ENCODE measurements at places on chromosomes 11 and 22. TPM values are rescaled to one million over a fixed set of nuclear protein-coding genes. Genes with fewer than 3 reads are reported as not detected.

DNA sequence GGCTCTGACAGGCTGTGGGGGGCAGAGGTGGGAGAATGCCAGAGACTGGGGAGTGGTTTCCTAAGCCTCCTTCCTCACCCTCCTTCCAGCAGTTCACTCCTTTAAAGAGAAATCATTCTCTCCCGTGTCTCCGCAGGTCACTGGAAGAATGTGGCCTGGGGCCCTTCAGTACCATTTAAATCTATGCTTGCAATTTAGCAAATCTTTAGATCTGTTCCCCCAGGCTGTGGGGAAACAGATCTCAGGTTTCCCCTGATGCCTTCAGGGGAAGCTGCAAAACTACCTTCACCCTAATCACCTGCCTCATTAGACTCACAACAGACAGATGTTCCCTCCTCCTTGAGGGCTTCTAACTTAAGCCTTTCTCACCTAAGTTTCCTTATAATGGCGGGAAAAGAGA, 55.3 kb downstream of the KIRREL3 start:
- H3K4me1 ChIP-seq = no peaks in the 10 kb centered on the region
- no peaks in the 10 kb centered on the region for H3K36me3 ChIP-seq
- no peak overlapping the region for H3K27ac ChIP-seq
- H3K4me3 ChIP-seq = no peak overlapping the region
- no peaks in the 10 kb centered on the region for H3K27me3 ChIP-seq

GRCh38 chr11:71396548-71397123, 51.6 kb downstream of the DHCR7 start:
- H3K4me3 ChIP-seq = no peak overlapping the region
- H3K27ac ChIP-seq = no peak overlapping the region
- no peaks in the 10 kb centered on the region for H3K4me1 ChIP-seq
- H3K27me3 ChIP-seq = no peaks in the 10 kb centered on the region

DNA sequence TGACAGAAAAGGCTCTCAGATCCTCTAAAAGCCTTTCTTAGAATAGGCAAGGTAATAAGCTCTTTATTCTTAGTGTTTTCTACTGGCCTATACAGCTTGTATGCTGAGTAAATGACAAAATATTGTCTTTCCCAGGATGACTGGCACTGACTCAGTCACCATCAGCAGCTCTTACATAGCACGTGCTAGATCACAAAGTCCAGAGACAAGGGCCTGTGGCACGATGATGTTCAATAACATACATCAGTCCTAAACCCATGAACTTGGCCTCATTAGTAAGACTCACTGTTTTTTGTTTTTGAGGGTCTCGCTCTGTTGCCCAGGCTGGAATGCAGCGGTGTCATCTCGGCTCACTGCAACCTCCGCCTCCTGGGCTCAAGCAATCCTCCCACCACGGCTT, 42.7 kb downstream of the CELF1 start:
- peaks cover 5% of the 10 kb centered on the region for H3K36me3 ChIP-seq
- no peak overlapping the region for H3K4me3 ChIP-seq
- no peaks in the 10 kb centered on the region for H3K27me3 ChIP-seq
- peak overlapping the region; percentile 5 for H3K27ac ChIP-seq

DNA sequence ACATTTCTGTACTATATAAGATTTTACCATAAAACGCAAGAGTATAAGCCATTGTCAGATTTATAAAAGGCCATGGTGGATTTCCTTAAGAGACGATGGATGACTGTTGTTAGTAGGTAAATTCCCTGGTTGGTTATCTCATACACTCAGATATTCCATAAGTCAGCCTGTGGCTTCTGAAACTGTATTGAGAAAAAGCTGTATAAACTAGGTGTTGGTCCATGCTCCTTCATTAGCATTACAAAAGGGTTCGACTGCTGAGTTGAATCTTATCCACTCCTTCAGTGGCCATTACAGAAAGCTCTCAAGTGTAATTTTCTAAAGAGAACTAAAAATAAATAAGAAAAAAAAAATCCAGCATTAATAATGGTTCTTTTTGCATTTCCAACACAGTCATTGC, 5.3 kb downstream of the GRAP2 start:
- H3K36me3 ChIP-seq = no peaks in the 10 kb centered on the region
- H3K4me1 ChIP-seq = peaks cover 59% of the 10 kb centered on the region
- peak; percentile 26 for DNase-seq
- H3K4me3 ChIP-seq = peak overlapping the region; percentile 98
- H3K27ac ChIP-seq = peak overlapping the region; percentile 83

- no peaks in the 10 kb centered on the region for H3K27me3 ChIP-seq
- no peak overlapping the region for H3K4me3 ChIP-seq
- no peaks in the 10 kb centered on the region for H3K36me3 ChIP-seq
- H3K27ac ChIP-seq = no peak overlapping the region
- no peak for DNase-seq
These were observed 33.1 kb upstream of the TP53I11 start for GRCh38 chr11:44983786-44984185.

CRYAB gene
- total RNA-seq = not detected

DNA sequence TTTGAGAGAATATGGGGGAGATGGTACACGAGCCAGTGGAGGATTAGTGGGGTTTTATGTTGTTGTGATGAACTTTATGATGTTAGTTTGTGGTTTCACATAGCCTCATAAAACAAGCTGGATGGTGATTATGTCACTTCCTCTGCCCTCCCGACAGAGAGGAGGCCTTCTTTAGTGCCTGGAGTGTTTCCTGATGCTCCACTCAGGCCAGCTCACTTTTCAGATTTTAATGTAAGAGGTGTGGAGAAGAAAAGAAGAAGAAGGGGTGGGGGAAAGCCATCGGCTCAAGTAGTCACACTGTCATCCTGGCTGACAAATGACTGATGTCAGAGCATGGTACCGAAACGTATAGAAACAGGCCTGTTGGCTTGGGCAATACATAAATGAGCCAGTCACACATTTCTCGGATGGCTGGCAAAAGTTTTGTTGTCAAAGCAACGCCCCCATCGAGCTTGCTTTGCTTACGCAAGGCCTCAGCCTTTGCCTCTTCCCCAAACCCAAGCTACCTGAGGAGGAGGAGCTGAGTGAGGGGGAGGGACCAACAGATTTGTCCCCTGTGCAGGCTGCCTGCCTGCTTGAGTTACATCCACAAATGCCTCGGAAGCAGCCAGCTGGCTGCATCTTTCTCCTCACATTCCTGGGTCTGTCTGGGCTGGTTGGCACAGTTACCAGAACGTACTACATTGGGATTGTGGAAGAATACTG, at the start of gene HEPHL1:
Gene HEPHL1, plus strand, starts transcription at position 578 of the 705 bp plus-strand sequence. Its CDS starts 15 bp downstream, at position 593.
- H3K27me3 ChIP-seq = no peaks in the 10 kb centered on the region
- no peak within 1 kb of the TSS for H3K27ac ChIP-seq
- no peak for DNase-seq
- H3K4me1 ChIP-seq = no peaks in the 10 kb centered on the region
- no peaks in the 10 kb centered on the region for H3K36me3 ChIP-seq
- H3K4me3 ChIP-seq = no peak within 1 kb of the TSS

NDUFS3 gene
- 70.6 TPM for total RNA-seq

GRCh38 chr11:67099831-67100324, 19.2 kb upstream of the KDM2A start:
- no peaks in the 10 kb centered on the region for H3K27me3 ChIP-seq
- H3K4me1 ChIP-seq = no peaks in the 10 kb centered on the region
- no peaks in the 10 kb centered on the region for H3K36me3 ChIP-seq
- no peak for DNase-seq

MUC2 gene
- total RNA-seq = not detected

GRCh38 chr22:20853236-20853660, 5.4 kb downstream of the PI4KA start:
- no peak for DNase-seq

DNA sequence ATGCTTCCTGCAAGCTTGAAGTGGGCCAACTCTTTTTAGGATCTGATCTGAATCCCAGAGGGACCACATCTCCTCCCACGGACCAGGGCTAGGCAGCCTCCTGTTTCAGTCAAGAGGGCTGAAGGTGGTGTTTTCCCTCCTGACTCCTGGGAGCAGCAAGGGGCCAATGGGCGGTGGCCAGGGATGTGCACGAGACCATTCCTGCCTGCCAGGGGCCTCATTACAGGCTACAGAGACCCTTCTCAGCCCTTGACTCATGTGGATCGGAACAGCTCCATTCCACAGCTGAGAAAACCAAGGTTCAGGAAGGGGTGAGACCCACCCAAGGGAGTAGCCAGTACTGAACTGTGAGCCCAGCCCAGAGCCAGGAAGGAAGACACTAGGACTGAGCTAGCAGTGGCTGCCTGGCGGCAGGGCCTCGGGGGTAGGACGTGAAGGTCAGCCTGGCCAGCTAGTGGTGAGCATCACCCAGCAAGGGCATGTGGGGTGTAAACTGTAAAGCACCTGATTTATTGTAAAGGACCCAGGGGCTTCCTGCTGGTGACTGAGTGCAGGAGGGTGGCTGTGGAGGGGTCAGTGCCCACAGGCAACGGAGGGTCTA, 3.4 kb upstream of the P2RY6 start:
- H3K4me3 ChIP-seq = no peak overlapping the region
- no peaks in the 10 kb centered on the region for H3K36me3 ChIP-seq
- no peak for DNase-seq
- H3K4me1 ChIP-seq = no peaks in the 10 kb centered on the region

GRCh38 chr22:47623066-47623762, 860.8 kb downstream of the TBC1D22A start:
- no peak for DNase-seq
- no peaks in the 10 kb centered on the region for H3K36me3 ChIP-seq
- H3K27ac ChIP-seq = no peak overlapping the region
- no peaks in the 10 kb centered on the region for H3K27me3 ChIP-seq

- H3K4me1 ChIP-seq = no peaks in the 10 kb centered on the region
- H3K36me3 ChIP-seq = peaks cover 4% of the 10 kb centered on the region
- no peaks in the 10 kb centered on the region for H3K27me3 ChIP-seq
- DNase-seq = no peak
These were observed 34.5 kb downstream of the KIAA0930 start for GRCh38 chr22:45206233-45206632.

DNA sequence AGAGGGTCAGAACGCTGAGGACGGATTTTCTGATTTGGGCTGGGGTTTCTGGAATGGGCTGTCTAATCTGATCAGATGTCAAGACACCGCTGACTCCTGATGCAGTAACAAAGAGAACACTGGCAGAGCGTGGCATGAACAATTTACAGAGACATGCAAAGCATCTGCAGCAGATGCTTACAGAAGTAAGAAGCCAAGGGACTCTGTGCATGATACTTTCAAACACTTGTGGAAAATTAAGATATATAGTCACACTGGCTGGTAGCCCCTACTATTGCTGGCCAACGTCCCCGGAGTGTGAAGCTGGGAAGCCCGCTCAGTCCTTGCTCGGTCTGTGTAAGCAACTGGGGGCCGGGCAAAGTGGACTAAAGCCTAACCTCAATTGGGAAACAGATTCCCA, 903.7 kb downstream of the BRD1 start:
- H3K27ac ChIP-seq = no peak overlapping the region
- DNase-seq = no peak
- no peaks in the 10 kb centered on the region for H3K36me3 ChIP-seq
- no peaks in the 10 kb centered on the region for H3K27me3 ChIP-seq
- H3K4me1 ChIP-seq = no peaks in the 10 kb centered on the region

RIMBP3B gene
- total RNA-seq = not detected

C22orf31 gene
- total RNA-seq = not detected

DDTL gene
- total RNA-seq = 4.4 TPM

DNA sequence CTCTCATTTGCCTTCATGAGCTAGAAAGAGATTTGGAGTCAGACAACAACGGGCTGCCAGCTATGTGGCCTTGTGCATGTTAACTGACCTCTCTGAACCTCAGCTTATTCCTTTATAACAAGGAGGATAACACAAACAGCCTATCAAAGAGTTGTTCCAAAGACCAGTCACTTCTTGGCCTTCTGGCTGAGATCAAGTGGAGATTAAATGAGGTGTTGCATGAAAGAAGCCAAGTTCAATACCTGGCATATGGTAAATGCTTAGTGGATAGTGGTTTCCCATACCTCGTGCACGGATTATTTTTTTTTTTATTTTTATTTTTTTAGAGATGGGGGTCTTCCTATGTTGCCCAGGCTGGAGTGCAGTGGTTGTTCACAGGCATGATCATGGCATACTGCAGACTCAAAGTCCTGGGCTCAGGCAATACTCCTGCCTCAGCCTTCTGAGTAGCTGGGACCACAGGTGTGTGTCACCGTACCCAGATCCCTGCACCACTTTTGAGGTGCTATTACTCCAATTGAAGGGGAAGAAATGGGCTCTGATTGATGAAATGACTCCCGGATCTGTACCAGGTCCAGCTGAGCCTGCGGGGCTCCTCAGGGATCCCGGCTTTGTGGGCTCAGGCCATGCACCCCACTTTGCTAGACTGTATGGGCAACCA, 4.9 kb downstream of the LGALS1 start:
- no peak overlapping the region for H3K4me3 ChIP-seq
- no peak for DNase-seq
- no peaks in the 10 kb centered on the region for H3K27me3 ChIP-seq

GRCh38 chr11:94876222-94876621, 97.1 kb downstream of the CWC15 start:
- no peak overlapping the region for H3K27ac ChIP-seq
- no peak overlapping the region for H3K4me3 ChIP-seq
- H3K36me3 ChIP-seq = no peaks in the 10 kb centered on the region
- no peaks in the 10 kb centered on the region for H3K4me1 ChIP-seq
- DNase-seq = no peak
- no peaks in the 10 kb centered on the region for H3K27me3 ChIP-seq

SLC25A18 gene
- not detected for total RNA-seq

- H3K4me1 ChIP-seq = no peaks in the 10 kb centered on the region
- peaks cover 4% of the 10 kb centered on the region for H3K27me3 ChIP-seq
- H3K4me3 ChIP-seq = no peak overlapping the region
- H3K36me3 ChIP-seq = no peaks in the 10 kb centered on the region
- no peak for DNase-seq
These were observed 67.2 kb downstream of the CCDC83 start for GRCh38 chr11:85922367-85922766.

DNA sequence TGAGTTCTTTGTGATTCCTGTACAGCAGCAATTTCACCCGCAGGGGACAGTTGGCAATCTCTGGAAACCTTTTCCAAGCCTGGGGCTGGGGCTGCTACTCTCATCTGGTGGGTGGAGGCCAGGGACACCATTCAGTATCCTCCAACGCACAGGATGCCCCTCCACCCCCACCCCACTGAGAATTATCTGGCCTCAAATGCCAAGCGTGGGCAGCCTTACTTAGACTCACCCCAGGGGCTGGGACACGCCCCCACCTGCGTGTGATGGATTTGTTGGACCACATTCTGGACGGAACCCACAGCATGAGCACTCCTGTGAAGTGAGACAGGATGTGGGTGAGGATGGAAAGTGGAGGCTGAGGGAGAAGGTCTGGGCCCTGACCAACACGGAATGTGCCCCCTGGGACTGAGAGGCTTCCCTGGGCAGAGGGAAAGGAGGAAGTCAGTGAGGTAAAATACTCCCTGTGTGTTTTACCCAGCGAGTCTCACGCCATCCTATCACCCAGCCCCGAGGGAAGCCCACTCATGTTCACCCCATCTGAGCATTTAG, 13.7 kb downstream of the RASD2 start:
- no peak overlapping the region for H3K27ac ChIP-seq
- H3K4me3 ChIP-seq = no peak overlapping the region
- peaks cover 13% of the 10 kb centered on the region for H3K4me1 ChIP-seq

- peak overlapping the region; percentile 78 for H3K4me3 ChIP-seq
- peaks cover 38% of the 10 kb centered on the region for H3K4me1 ChIP-seq
- peak; percentile 68 for DNase-seq
- H3K36me3 ChIP-seq = peaks cover 45% of the 10 kb centered on the region
- no peaks in the 10 kb centered on the region for H3K27me3 ChIP-seq
These were observed 1.2 kb downstream of the SYVN1 start for GRCh38 chr11:65132988-65133700.

GRCh38 chr11:20010851-20011225, 149.4 kb downstream of the DBX1 start:
- no peaks in the 10 kb centered on the region for H3K4me1 ChIP-seq
- H3K4me3 ChIP-seq = no peak overlapping the region
- H3K27me3 ChIP-seq = no peaks in the 10 kb centered on the region
- H3K27ac ChIP-seq = no peak overlapping the region
- no peaks in the 10 kb centered on the region for H3K36me3 ChIP-seq

OR51E2 gene
- not detected for total RNA-seq
